Fibroblast of skin of left quadriceps (primary cell): ENCODE measurements at places on chromosomes 6 and 20.
A peak's percentile ranks its signal among the peaks of the same experiment; 100 is the strongest.

- no peak for DNase-seq
Observed at GRCh38 chr6:151539506-151540268, 45.9 kb downstream of the CCDC170 start.

DNA sequence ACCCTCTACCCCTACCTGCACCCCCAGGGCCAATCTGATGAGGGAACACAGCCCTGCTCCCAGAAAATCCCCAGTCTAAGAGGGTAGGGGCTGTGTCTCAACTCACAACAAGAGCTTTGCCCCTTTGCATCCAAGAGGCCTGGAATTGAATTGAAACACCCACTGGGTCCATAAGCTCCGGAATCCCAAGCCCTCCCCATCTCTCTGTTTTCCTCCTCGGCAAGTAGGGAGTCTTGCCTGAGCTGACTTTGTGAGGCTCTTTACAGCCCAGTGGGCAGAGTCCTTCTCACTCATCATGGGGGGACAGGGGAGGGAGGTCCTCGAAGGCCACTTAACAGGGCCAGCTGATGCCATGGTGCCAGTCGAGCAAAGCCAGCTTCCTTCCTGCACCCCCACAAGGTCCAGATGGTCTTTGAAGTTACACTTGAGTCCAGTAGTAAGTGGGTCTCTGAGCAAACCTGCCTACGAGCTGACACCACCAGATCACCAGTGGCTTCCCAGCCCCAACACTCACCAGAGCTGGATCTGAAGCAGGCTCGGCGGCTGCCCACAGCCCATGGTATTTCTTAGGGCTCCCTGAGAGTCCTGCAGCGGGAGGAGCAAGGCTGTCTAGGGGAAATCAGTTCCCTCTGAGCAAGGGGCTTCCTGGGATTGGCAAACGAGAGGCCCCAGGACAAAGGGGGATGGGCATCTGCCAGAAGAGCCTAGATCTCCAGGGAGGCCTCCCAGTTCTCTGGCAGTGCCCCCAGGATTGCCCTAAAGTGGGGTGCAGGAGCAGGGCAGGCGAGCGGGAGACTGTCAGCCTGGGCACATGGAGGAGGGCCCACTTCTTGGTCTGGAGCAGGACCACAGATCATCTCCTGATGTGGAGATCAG is 144.5 kb downstream of the VEGFA start:
- DNase-seq = no peak

DNA sequence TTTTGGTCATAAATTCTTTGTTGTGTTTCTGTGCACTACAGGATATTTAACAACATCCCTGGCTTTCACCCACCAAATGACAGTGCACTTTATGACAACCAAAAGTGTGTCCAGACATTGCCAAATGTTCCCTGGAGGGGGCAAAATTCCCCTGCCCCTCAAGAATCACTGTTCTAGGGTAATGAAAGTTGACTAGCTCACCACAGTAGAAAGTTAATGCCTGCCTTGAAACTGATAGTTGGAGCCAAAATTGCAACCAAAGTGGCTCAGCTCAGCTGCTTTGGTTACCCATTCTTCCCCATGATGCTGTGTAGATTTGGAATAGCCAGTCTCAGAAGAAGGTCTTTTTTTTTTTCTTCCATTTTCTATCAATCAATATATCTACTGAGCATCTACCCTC is 150.6 kb downstream of the RALGAPA2 start:
- no peak for DNase-seq

DNA sequence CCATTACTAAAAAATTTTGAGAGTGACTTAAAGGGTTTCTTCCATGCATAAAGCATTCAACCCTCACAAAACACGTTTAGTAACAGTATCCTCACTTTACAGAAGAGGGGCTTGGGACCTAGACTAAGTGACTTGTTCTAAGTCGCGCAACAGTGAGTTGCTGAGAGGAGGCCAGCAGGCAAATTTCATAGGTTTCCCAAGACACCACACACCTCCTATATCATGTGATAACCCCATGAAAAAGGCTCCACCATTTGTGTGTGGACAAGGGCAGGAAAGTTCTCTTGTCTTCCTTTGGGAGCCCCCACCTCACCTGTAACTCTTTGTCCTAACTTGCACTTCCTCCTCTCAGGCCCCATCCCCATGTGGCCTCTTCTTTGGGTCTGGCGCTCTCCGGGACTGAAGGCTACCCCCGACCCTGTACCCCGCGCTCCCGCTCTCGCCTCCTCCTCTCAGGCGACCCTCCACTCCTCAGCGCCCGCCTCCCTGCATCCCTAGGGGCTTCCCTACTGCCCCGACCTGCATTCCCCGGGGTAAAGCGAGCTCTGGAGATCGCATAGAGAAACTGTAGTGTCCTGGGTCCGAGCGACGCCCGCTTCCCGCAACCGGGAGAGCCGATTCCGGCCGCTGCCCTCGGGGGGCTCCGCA is 392 bp downstream of the PSMB8 start:
- no peak for DNase-seq

GRCh38 chr20:60261333-60261732 is 303.1 kb downstream of the CDH26 start:
- DNase-seq = no peak

DNA sequence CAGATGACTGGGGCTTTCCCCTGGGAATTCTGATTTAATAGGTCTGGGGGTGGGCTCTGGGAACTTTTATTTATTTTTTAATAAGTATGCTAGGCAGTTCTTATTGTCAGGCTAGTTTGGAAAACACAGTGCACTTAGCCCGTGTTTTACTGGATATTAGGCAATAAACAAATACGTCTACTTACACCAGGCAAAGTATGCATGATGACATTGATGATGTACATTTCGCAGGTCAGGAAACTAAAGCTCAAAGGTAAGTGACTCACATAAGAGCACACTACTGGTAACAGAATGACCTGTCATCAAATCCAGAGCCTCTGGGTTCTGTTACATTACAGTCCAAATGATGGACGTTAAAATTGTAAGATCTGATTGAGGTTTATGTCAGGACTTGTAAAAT is 144.4 kb upstream of the EXOC2 start:
- no peak for DNase-seq

- DNase-seq = no peak
Observed at GRCh38 chr6:157621406-157621805, 201.6 kb upstream of the SNX9 start.

DNA sequence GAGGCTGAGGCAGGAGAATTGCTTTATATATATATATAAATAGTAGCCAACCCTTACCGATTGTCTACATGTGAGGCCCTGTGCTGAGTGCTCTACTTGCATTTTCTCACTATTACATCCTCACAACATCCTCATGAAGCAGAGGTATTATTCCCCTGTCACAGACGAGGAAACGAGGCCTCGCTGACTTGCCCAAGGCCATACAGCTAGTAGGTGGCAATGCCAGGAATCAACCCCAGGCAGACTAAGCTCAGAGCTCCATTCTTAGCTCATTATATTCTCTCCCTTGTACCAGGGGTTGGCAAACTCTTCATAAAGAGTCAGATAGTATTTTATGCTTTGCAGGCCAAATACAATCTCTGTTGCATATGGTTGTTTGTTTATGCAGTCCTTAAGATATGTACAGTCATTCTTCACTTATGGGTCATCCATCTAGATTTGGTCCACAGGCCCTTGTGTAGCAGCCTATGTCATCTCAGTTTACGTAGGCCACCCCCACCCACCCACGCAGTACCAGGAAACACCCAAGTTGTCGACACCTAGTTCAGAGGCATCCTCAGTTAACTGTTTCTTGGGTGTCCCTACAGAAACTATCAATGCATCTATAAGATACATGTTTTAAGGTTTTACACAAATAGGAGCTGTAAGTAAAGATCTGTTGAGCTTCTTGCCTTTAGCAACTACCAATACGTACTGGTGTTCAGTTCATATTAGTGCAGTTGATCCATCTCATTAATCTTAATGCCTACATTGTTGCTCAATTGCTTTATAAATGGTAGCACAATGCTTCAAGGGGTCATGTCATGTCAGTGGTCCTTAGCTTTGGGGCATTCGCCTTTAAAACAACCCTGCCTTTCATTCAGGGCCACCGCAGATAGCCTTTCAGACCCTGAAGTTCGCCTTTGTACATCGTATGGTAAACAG is 3.0 kb downstream of the CASS4 start:
- DNase-seq = no peak

GRCh38 chr6:41723530-41724227 is 11.7 kb downstream of the TFEB start:
- peak; percentile 71 for DNase-seq

GRCh38 chr6:169106176-169106575 is 147.5 kb downstream of the THBS2 start:
- no peak for DNase-seq

DNA sequence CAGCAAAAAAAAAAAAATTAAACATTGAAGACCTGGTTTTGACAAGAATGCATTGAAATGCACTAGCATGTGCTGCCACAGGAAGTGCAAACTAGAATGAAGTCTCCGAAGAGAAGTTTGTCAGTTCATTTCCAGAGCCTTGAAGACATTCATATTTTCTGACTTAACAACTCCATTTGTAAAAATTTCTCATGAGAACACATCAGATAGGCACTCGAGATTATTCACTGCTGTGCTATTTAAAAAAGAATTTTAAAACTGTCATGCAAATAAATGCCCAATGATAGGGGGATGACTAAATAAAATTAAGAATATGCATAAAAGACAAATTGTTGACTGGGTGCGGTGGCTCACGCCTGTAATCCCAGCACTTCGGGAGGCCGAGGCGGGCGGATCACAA is 394.6 kb upstream of the JARID2 start:
- DNase-seq = no peak

- no peak for DNase-seq
Observed at GRCh38 chr6:148987982-148988381, 241.2 kb downstream of the UST start.
